SIG-M5 (cell line): ENCODE measurements at places on chromosomes 6 and 20.
A peak's percentile ranks its signal among the peaks of the same experiment; 100 is the strongest.

- DNase-seq: no peak
Measured at GRCh38 chr6:166950443-166950821, 5.9 kb downstream of the RNASET2 start.

- no peak for DNase-seq
Measured at GRCh38 chr20:57030611-57031600, 235.5 kb downstream of the BMP7 start.

GRCh38 chr6:141164042-141164743 is 968.5 kb upstream of the GJE1 start:
- no peak for DNase-seq

- DNase-seq: no peak
Measured at GRCh38 chr20:40081653-40082052, 607.4 kb downstream of the MAFB start.

GRCh38 chr6:79928478-79928998 is 18.8 kb downstream of the ELOVL4 start:
- no peak for DNase-seq

- no peak for DNase-seq
Measured at GRCh38 chr6:35362200-35362599, 19.8 kb downstream of the PPARD start.

GRCh38 chr6:85798931-85799652 is 156.4 kb upstream of the SYNCRIP start:
- no peak for DNase-seq

GRCh38 chr6:117619178-117619577 is 16.9 kb upstream of the GOPC start:
- no peak for DNase-seq

- DNase-seq: no peak
Measured at GRCh38 chr6:14518515-14519217, 401.1 kb downstream of the CD83 start.

DNA sequence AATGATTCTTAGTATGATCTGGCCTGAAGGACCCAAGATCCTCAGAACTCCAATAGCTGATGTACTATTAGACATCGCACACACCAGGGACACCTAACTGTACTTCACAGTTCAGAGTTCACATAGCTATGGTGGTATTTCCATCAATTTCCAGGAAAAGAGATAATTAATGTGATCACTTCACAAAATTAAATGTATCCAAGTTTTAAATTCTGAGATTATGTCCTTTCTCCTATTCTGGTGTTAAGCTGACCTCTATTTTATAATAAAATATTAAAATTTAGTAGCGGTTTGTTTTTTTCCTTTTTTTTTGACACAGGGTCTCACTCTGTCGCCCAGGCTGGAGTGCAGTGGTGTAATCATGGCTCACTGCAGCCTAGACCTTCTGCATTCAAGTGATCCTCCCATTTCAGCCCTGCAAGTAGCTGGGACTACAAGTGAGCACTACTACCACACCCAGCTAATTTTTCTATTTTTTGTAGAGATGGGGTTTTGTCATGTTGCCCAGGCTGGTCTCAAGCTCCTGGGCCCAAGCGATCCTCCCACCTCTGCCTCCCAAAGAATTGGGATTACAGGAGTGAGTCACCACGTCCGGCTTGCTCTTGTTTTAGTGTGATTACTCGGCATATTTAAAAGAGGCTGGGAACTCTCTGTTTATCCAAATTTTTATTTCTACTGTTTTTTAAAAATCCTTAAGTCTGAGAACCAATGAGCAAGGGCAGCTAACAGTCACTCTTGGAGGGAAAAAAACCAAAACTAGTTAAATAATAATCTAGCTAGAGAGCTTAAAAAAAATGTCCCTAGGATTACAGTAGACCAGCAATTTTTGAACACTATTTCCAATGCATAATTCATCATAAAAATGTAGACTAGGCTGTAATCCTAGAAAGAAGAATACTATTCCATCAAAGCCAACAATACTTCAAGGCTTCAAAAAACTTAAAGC is 16.0 kb downstream of the KIF13A start:
- no peak for DNase-seq

DNA sequence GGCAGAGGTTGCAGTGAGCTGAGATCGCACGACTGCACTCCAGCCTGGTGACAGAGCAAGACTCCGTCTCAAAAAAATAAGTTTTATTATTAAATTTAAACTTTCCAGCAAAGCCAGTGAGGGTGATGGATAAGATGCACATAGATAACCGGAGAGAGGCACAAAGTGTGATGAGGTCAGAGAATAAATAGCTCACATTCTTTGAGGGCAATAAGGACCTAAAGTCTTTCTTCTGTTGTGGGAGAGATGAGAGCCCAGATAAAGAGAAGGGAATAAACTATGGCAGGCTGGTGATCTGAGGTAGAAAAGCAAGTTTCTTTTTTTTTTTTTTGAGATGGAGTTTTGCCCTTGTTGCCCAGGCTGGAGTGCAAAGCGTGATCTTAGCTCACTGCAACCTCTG is 20.6 kb upstream of the EZR start:
- no peak for DNase-seq

DNA sequence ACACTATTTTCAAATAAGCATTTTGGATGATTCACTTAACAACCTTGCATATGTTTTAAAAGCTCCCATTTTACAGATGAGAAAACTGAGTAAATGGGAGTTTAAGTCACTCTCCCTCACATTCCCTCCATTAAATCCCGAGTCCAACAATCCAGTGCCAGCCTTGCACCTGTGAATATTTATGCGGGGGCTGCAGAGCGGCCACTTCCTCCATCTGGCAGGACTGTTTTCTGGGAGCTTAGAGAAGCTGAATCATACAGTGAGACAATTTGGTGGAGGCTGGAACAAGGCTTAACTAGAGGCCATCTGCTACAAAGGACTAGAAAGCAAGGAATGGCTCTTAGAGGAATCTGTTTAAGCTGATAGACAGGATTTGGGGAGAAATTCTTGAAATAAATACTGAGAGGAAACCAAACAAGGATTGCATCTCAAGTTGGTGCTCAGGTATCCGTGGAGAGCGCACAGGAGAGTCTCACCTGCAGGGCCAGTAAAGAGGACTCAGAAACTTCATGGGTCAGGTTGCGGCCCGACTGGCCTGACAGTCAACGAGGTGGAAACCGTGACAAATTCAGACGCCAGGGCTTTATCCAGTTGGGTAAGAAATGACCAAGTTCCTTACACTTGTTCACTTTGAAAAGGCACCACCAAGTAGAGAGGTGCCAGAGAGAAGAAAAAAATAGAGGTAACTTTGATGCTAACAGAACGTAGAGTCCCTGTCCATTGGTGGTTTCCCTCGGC is 478.5 kb downstream of the QKI start:
- no peak for DNase-seq

DNA sequence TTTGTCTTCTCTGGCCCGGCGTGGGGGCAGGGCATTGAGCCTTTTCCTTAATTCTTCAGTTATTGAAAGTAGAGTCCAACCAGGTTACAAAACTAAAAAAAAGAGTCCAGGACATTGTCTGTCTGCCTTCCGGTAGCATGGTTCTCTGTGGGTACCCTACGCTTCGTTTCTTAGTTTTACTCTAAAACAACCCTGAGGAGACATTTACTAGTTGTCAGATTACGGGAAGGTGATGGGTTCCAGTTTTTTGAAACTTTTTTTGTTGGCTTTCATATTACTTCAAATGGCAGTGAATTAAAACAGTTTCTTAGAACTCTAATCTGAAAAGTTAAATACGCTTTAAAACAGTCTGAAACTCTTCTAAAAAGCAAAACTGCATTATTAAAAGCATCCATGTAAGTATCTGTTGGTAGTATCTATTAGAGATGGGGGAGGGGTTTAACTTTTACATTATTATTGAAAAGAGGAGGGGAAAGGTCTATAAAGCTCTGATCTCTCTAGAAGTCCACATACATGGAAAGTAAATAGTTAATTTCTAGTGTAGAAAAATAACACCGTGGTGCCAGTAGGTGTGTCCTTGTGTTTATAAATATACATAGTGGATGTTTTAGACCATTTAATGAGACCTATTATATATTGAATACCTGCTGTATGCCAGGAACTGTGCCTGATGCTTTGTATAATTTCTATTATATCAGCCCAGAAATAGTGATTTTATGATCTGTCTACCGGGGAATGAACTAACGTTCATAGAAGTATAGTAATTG is 2.2 kb downstream of the BICRAL start:
- no peak for DNase-seq

DNA sequence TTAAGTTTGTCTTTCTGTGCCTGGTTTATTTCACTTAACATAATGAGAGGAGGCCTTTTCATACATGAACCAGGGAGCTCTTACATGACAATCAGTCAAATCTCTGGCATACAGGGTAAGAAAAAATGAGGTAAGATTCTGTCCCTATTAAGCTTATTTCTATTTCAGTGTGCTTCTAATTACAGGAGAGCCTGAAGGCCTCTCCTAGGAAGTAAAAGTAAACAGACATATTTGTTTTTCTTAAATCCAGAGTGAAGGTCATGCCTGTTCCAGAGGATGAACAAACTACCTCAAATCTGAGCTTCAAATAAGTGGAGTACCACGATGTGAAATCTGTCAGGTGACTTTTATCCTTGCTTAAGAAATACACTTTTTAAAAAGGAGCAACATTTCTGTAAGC is 72.6 kb downstream of the POPDC3 start:
- DNase-seq: no peak

DNA sequence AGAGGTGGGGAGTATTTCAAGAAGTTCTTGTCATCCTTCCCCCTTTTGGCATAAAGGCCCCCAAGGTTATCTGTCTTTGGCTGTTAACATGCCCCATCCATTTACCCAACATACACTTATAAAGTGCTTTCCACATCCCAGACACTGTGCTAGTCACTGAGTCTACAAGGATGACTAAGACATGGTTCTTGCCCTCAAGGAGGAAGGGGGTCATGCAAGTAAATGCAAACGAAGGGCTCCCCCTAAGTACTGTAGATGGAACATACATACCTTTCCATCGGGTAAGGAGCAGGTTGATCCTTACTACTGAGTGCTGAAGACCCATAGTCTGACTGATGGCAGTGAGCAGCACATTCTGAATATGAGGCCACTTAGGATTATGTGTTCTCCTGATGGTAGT is 38.3 kb downstream of the HECA start:
- DNase-seq: peak; percentile 54

DNA sequence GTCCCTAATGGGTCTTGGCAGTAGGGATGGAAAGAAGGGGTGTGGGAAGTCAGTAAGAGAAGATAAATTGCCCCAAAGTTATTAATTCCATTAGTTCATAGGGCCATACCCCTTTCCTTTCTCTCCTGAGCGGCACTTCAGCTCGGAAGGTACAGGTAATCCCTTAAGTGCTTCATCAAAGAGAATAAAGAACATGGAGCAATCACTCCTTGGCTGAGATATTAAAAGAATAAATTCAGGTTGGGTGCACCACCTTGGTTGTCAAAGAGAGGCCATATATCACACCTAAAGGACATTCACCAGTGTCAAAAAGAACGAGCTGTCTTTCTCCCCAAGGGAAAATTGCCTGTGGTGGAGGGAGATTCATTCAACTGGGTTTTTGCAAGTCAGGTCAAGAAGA is 87.5 kb downstream of the EDN3 start:
- no peak for DNase-seq

DNA sequence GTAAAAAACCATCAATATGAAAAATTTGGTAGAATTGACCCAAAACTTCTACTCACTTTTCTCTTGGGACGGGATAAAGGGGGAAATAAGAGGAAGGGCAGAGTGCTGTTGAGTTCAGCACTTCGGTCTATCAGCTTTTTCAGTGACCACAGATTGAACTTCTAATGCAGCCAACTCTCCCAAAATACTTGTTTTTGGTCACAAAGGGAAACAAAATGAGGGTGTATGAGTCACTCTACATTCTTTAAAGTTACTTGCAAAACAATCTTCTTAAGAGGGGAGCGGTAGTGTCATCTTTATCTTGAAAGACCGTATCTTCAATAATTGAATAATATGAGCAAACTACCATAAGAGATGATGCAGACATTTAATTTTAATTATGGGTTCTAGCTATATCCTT is 661.3 kb downstream of the CD109 start:
- no peak for DNase-seq

- no peak for DNase-seq
Measured at GRCh38 chr6:15131234-15131633, 114.6 kb upstream of the JARID2 start.

DNA sequence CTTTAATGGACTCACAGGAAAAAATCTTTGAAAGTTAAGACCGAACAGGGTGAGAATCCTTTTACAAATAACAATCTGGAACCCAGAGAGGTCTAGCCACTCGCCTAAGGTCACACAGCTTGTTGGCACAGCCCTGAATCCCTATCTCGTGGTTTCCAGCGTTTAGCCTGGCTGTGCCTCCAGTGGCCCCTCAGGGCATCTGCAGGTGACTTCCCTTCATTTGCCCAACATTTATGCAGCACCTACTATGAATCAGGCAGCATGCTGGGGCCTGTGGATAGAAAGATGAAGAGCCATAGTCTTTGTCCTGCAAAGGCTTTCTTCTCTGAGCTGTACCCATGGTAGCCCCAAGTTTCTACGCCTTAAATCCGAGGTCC is 2.6 kb upstream of the NR2E1 start:
- no peak for DNase-seq

GRCh38 chr6:47308198-47308517 is 1.5 kb downstream of the TNFRSF21 start:
- DNase-seq: no peak

- no peak for DNase-seq
Measured at GRCh38 chr6:153698001-153698400, 341.0 kb upstream of the OPRM1 start.

DNA sequence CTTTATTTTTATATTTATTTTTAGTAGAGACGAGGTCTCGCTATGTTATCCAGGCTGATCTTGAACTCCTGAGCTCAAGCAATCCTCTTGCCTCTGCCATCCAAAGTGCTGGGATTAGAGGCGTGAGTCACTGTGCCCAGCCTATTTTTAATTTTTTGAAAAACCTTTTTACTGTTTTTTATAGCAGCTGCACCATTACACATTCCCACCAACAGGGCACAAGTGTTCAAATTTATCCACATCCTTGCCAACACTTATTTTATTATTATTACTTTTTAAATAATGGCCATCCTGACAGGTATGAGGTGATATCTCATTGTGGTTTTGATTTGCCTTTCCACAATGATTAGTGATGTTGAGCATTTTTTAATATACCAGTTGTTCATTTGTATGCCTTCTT is 42.5 kb downstream of the PACSIN1 start:
- DNase-seq: no peak

GRCh38 chr6:138101946-138102731 is 5.1 kb downstream of the PERP start:
- DNase-seq: no peak

DNA sequence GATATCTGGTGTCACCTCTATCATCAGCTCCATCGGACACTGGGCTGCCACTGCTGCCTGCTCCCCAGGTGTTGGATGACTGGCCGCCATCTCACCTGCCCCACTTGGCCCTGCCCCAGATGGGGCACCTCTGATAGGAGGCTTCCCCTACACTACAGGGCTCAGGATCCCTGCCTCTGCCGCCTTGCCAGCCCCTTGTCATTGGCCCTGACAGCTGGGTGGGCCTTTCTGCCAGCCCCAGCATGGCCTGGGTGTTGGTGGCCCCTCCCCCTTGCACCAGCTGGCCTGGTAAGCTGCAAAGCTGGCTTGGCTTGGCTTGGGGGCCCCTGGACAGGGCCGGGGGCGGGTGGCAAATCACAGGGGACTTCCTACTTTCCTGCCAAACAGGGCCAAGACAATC is 10.6 kb downstream of the PACSIN1 start:
- no peak for DNase-seq

GRCh38 chr6:107344981-107345380 is 114.4 kb downstream of the PDSS2 start:
- no peak for DNase-seq
